ENCODE measurements at places on chromosomes 11 and 22.
A peak's percentile ranks its signal among the peaks of the same experiment; 100 is the strongest.

GRCh38 chr11:76208438-76209374 lies 2.4 kb upstream of the WNT11 start:
- no peak for DNase-seq

GRCh38 chr11:102734650-102735049 lies 9.9 kb upstream of the MMP8 start:
- no peak for DNase-seq

- DNase-seq, result no peak
These were observed 575 bp downstream of the SLC6A5 start for GRCh38 chr11:20600020-20600346.

- no peak for DNase-seq
These were observed 1.4 kb downstream of the SLC25A22 start for GRCh38 chr11:796565-797295.

DNA sequence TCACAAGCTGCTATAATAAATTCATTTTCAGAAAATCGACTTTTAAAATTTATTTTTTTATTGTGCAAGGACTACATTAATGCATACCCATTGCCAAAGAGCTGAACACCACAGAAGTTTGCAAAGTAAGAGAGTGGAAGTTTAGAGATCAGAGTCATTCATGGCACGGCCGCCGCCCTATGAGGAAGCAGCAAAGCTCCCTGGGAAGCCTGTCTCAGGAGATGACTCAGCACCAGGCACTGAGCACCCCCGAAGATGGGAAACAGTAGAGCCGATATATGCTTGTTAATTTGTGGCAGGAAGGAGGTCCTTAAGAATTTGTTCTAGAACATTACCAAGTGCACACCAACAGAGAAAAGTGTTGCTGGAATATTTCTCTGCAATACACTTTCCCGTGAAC lies 693.7 kb downstream of the OPCML start:
- DNase-seq, result no peak

- DNase-seq, result no peak
These were observed 245.5 kb downstream of the BRD1 start for GRCh38 chr22:49582181-49582580.

GRCh38 chr11:85941380-85941973 lies 86.3 kb downstream of the CCDC83 start:
- no peak for DNase-seq

GRCh38 chr22:39674536-39674935 lies 104.0 kb downstream of the CACNA1I start:
- DNase-seq, result no peak

GRCh38 chr11:95104856-95105255 lies 15.2 kb downstream of the ENDOD1 start:
- no peak for DNase-seq

DNA sequence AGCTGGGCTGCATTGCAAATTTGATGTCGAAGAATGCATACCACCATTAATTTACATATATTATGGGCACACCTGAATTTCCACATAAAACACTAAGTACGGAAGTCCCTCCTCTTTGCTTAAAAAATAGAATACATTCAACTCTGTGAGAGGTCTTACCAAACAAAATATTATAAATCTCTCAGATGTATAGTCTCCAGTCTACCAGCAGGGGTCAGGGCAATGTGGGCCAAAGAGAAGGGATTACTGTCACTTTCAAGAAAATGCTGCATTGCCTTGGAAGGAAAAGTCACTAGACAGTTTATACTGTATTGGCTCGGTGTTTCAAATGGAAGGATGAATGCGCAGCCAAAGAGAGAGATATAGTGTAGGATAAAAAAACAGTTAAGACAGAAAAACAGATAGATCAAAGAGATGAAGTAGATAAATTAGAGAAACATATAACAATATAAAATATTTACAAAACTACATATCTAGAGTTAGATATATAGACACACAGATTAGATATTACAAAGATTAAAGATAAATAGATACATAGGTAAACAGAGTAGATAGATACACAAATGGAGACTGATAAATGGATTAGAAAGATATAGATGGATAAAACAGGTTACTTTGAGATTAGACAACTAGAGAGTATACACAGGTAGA lies 20.9 kb downstream of the SERGEF start:
- DNase-seq, result no peak

DNA sequence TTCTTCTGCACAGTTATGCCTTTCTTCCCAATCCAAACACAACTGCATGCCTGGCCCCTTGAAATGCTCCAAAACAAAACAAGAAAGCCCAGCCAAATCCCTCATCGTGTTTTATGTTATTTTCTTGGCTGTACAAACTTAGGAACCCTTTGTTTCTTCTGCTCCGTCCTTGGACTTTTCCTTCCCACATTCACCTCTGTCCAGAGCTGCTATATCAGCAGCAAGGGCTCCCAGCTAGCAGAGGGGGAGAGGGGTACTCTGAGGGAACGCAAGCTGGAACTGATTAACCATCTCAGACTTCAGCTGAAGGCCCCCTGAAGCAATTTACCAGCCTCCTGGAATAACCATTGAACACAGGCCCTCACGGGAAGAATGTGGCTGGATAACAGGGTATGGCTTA lies 214.7 kb downstream of the TENM4 start:
- DNase-seq, result no peak

DNA sequence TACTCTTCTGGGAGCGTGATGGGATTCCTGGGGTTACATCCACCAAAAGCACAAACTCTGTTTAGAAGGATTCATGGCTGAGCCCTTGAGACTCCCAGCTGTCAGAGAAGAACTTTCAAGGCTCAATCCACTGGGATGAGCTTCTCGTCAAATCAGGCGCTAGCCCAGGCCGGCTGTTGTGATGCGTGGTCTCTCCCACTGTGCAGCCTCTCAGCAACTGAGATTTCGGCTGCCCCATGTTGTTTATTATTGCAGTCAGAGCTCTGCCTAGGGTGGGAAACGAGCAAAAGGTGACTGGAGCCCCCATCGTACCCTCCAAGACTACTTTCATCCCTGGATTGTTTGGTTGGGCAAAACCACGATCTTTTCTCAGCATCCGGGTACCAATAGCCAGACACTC lies 251.6 kb downstream of the ETS1 start:
- DNase-seq, result no peak

GRCh38 chr11:45896422-45896984 lies 10.6 kb downstream of the FREY1 start:
- no peak for DNase-seq

DNA sequence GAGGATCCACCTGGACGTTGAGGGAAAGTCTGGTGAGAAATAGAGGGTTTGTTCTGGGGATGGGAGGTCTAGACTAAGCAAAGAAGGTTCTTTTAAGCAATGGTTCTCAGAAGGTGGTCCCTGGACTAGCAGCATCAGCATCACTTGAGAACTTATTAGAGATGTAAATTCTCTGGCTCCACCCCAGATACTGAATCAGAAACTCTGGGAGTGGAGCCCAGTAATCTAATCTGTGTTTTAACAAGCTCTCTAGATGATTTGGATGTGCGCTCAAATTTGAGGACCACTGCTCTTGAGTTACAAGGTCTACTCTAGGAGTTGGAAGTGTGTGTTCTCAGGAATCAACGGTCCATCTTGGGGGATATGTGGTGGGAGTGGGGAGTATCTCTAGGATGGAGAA lies 3.3 kb upstream of the ABCG4 start:
- DNase-seq, result no peak

DNA sequence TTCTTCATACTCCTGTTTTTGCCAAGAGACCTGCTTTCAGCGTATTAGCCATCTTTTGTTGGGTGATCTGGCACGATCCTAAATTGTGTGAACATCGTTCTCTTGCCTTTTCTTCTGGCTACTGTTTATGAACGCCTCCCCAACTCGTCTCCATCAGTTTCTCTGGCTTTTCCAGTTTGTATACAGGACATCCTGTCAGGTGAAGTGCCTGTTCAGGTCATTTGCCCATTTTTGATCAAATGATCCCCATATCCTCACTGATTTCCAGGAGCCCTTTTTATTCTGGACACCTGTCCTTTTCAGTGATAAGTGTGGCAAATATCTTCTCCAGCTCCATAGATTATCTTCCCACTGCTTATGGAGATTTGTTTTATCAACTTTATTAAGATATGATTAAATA lies 22.5 kb upstream of the SYT8 start:
- no peak for DNase-seq

GRCh38 chr11:2685051-2685450 lies 14.7 kb downstream of the KCNQ1OT1 start:
- no peak for DNase-seq

GRCh38 chr11:95676308-95676707 lies 113.3 kb downstream of the FAM76B start:
- no peak for DNase-seq

DNA sequence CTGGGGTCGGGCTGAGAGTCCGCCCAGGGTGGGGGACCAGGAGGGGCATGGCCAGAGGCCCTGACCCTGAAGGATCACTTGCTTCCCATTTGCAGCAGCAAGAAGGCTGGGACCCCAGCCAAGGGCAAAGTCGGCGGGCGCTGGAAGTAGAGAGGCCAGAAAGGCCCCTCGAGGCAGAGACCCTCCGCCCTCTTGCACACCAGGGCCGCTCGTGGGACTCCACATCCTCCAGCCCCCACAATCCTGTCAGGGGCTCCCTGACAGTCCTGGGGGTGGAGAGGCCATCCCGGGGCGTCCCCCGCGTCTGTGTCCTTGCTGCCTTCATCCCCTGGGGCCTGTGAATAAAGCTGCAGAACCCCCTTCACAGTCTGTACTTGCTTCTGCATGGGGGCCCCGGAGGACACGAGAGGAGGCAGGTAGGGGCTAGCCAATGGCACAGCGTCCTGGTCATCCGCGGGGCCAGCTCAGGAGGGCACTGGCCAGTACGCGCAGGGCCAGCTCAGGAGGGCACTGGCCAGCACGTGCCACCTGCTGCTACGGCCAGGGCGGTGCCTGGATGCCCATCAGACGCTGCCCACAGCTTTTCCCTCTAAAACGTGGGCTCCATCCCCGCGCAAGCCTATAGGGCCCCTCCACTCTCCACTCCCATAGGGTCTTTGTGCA lies 8.7 kb upstream of the MRPL23 start:
- DNase-seq, result no peak

GRCh38 chr11:76810151-76810853 lies 27.1 kb downstream of the TSKU start:
- DNase-seq, result no peak

GRCh38 chr11:35012467-35013191 lies 96.2 kb downstream of the PDHX start:
- no peak for DNase-seq

GRCh38 chr22:50581950-50582492 lies 628 bp downstream of the CHKB start:
- no peak for DNase-seq

DNA sequence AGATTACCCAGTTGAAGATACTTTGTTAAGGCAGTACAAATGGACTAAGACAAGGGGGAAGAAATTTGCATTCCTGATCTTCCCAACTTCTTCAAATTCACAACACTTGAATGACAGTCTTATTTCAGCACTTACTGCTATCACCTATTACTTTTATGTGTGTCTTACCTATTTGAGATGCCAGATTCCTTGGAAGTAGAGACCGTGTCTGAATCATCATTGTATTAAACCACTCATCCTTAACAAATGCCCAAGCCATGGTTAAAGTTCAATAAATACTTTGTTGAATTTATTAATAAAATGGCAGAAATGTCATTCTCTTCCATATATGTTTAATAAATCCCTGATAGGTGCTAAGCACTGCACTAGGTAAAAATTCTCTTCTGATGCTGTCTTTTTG lies 18.3 kb downstream of the SC5D start:
- no peak for DNase-seq

DNA sequence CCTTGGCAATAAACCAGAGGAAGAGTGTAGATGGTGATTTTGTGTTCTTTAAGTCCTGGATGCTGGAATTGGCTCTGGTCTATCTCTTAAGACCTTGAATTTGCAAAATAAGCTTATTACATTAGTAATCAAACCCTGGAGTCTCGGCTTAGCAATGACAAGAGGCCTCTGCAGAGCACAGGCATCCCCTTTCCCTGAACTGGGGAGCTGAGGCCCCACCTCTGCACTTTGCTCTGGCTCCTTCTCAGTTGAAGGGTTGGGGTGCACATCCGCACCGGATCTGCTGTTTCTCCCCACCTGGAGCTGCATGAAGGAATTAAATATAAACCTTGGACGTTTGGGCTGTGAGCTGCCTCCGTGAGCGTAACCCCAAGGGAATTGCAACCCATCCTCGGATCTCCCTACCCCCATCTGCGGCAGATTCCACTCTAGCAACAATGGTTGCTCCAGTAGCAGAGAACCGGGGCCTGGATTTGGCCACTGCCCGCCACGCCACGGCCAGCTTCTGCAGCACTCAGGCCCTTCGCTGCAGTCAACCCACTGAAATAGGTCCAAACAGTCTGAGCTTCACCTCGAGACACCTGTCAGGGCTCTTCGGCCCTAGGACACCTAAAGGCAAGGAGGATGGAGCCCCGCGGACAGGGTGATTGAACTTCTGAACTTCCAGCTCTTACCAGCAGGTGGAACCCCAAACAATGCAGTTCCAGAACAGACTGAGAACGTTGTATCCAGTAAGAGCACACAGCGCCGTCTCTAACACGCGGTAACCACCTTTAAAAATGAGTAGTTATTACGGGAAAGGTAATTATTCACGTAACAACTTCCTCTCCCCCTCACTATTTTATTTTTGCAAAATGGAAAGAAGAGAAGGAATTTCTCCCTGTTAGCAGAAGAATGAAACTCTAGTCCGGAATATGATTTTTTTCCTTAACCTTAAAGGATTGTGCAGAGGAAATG lies 54.8 kb upstream of the CAPRIN1 start:
- peak; percentile 29 for DNase-seq

DNA sequence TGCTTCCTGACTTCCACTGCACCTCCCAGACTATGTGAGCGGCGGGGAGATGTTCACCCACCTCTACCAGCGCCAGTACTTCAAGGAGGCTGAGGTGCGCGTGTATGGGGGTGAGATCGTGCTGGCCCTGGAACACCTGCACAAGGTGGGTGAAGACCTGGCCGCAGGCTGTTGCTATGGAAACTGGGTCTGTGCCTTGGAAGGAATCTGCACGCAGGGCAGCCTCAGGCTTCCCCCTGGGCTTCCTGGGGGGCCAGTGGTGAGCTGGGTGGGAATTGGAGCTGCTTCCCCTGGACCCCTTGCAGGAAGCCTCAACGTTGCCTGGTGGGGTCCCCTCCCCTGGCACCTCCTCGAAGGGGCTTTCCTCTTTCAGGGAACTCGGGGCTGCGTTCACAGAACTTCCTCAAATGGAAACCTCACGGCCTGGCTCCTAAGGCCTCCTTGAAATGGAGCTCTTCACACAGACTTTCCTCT lies 1.5 kb downstream of the RPS6KA4 start:
- no peak for DNase-seq

- no peak for DNase-seq
These were observed 19.0 kb upstream of the CABP7 start for GRCh38 chr22:29700900-29701154.
